ENCODE measurements at places on chromosomes 1 and 21. TPM values are rescaled to one million over a fixed set of nuclear protein-coding genes. Genes with fewer than 3 reads are reported as not detected.

DNA sequence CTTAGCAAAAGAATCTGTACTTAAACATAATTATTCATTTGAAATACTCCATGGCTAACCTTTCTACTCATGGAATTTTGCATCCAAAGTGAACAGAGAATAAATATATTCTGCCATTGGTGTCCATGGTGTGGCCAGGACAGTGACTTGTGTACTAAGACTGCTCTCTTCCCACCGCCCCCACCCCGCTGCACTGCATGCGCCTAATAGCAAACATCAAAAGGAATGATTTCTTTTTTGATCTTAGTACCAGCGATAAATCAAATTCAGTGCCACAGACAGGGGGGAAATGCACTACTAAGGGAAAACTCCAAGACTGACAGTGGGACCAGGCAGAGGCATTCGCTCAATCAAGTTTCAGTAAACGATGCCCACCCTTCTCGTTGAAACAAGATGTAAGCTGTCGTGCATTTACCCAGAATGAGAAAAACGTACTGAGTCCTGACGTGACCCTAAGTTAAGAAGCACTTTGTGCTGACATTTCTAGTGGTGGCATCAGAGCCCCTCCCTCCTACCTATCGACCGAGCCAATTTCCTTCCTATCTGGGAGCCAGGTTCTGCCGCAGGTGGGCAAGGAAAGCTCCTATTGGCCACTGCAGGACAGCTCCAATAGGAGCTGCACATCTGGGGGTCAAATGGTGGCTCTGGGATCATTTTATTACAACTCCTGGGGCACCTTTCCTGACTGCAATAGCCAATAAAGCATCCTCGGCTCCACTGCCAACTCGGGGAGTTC lies 12.5 kb downstream of the ESRRG start:
- no peak overlapping the region for H3K4me3 ChIP-seq
- H3K27ac ChIP-seq: no peak overlapping the region
- DNase-seq: no peak
- no peaks in the 10 kb centered on the region for H3K36me3 ChIP-seq
- no peaks in the 10 kb centered on the region for H3K27me3 ChIP-seq
- H3K4me1 ChIP-seq: no peaks in the 10 kb centered on the region

GRCh38 chr1:20164694-20165202 lies 21.1 kb upstream of the UBXN10 start:
- no peak overlapping the region for H3K27ac ChIP-seq
- no peak overlapping the region for H3K4me3 ChIP-seq
- no peaks in the 10 kb centered on the region for H3K4me1 ChIP-seq
- no peaks in the 10 kb centered on the region for H3K36me3 ChIP-seq
- DNase-seq: no peak

GRCh38 chr1:57281324-57281723 lies 142.5 kb downstream of the DAB1 start:
- H3K36me3 ChIP-seq: no peaks in the 10 kb centered on the region
- no peak for DNase-seq
- H3K4me3 ChIP-seq: no peak overlapping the region
- no peaks in the 10 kb centered on the region for H3K4me1 ChIP-seq
- no peaks in the 10 kb centered on the region for H3K27me3 ChIP-seq
- H3K27ac ChIP-seq: no peak overlapping the region

DNA sequence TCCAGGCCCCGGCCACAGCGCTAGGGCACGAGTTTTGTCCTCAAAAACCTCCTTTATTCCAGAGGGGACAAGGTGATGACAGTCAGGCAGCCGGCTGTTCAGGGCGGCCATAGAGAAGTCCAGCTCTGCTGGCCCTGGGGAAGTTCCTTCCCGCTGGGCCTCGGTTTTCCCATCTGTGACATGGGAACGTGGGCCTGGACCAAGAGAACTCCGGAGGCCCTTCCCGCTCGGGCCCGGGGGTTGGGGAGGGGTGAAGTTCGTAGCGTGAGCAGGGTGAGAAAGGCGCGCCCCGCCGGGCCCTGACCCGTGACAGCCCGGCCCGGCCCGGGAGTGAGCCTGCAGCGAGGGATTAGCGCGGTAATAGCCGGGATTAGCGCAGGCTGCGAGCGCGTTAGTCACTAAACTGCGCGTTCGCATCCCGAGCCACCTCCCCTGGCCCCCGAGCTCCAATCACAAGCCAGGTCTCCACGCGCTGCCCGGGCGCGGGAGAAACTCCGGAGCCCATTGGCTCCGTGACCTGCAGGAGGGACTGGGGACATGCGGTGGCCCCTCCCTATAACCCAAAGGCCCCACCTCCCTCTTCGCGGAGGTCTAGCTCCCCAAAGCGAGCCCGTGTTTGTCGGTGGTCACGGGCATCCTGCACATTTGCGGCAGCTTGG lies 29.8 kb upstream of the PADI2 start:
- H3K4me3 ChIP-seq: no peak overlapping the region
- no peaks in the 10 kb centered on the region for H3K36me3 ChIP-seq
- DNase-seq: no peak
- no peak overlapping the region for H3K27ac ChIP-seq
- H3K4me1 ChIP-seq: no peaks in the 10 kb centered on the region
- no peaks in the 10 kb centered on the region for H3K27me3 ChIP-seq

DNA sequence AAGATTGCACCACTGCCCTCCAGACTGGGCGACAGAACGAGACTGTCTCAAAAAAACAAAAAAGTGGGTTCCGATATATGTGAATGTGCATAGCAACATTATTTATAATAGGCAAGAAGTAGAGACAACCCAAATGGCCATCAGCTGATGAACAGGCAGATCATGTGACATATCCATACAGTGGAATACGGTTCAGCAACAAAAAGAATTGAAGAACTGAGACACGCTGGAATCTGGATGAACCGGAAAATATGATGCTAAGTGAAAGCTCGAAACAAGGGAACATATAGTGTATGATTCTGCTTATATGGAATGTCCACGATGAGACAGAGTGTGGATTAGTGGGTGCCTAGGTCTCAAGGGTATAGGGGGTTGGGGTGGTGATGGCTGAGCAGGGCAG lies 28.5 kb upstream of the MORC3 start:
- H3K4me3 ChIP-seq: no peak overlapping the region
- H3K36me3 ChIP-seq: no peaks in the 10 kb centered on the region
- no peak for DNase-seq

DNA sequence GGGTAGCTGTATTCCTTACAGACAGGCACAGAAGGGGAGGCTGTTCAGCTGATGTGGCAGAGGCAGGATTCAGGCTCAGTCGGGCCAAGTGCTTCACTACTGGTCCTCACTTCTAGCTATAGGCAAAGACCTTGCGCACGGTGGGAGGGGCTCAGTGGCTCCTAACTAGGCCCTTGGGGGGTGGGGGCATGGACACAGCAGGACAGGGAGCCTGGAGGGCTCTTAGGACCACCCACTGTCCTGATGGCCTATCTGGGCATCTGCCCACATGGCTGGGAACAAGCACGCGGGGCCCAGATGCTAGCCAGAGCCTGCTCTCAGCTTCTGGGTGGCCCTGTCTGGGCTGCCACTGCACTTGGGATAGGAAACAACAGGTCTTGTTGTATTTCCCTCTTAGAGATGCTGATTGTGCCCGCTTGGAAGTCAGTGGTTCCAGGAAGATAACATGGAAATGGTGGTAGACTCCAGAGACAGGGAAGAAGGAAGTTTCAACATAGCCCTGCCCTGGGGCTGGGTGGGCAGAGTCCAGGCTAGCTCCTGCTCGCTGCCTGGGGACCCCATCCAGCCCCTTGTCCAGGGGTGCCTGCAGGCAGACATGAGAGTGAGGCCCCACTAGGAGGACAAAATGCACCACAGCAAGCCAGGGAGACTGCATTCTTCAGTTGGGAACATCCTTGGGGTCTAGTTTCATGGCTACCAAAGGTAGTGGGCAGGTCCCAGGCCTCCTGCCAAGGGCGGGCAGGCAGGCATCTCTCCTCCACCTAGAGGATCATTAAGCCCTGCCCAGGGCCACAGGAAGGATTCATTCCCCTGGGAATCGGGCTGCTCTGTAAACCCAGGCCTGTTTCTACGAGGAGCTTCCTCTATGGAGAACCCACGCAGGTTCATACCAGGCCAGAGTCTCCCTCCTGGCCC lies 102.5 kb downstream of the BCAR3 start:
- no peaks in the 10 kb centered on the region for H3K4me1 ChIP-seq
- no peak for DNase-seq
- H3K4me3 ChIP-seq: no peak overlapping the region

DNA sequence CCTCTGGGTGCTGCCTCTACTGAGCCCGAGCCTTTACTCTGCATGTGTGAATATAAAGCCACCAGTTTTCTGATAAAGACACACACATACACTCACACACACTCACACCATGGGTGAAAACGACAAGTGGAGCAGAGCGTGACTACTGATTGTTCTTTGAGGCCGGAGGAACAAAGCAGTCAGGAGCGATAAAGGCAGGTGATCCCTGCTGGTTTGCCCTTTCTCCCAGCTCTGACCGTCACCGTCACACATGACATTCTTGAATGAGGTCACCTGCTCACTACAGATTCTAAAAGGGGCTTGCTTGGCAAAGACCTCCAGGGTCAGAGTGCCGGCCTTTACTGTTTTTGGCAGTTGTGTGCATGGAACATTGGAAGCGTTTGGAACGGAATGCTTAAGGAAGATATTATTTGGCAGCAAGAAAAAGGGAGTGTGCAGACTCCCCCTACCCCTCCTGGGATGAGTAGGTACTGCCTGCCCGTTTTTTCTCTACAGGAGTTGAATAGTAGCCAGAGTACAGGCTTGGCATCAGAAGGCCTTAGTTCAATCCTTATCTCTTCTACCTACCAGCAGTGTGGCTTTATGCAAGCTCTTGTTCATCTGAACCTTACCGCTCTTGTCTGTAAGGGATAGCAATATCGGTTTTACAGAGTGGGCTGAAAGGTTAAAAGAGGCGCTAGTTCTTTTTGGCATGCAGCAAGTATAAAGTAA lies 79.7 kb downstream of the PBX1 start:
- DNase-seq: no peak
- no peaks in the 10 kb centered on the region for H3K36me3 ChIP-seq
- H3K27ac ChIP-seq: no peak overlapping the region
- H3K4me1 ChIP-seq: no peaks in the 10 kb centered on the region
- H3K27me3 ChIP-seq: no peaks in the 10 kb centered on the region

DNA sequence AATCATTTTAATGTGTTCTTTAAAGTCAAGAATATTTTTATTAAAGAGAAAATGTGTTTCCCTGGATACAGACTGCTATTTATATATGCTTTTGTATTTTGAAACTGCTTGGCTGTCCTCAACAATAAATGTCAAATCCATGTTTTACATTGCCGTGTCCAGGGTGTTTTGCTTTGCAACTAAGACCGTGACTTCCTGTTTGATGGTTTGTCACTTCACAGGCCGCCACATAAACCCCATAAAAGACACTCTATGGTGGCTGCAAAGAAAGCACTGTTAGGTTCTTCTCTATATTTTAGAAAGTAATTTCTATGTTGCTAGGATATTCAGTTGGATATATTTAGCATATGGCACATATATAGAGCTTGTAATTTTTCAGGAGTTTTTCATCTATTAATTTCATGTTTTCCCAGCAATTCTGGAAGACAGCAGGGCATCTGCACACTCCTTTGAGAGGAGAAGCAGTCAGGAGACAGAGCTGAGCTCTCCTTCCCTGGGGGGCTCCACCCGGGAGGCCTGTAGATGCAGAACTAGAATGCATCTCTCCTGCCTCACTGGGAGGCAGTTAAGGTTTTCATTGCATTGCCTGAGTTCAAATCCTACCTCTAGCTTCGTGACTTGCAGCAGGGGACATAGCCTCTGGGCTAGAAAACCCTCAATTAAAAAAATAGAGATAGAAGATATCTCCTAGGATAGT lies 33.1 kb downstream of the PRDM2 start:
- no peaks in the 10 kb centered on the region for H3K36me3 ChIP-seq
- DNase-seq: no peak
- no peaks in the 10 kb centered on the region for H3K27me3 ChIP-seq
- no peak overlapping the region for H3K27ac ChIP-seq
- H3K4me1 ChIP-seq: peaks cover 54% of the 10 kb centered on the region
- no peak overlapping the region for H3K4me3 ChIP-seq

The INTS7 gene
- total RNA-seq: 22.4 TPM

The LCE6A gene
- not detected for total RNA-seq
